ENCODE measurements at places on chromosomes 3 and 15.

DNA sequence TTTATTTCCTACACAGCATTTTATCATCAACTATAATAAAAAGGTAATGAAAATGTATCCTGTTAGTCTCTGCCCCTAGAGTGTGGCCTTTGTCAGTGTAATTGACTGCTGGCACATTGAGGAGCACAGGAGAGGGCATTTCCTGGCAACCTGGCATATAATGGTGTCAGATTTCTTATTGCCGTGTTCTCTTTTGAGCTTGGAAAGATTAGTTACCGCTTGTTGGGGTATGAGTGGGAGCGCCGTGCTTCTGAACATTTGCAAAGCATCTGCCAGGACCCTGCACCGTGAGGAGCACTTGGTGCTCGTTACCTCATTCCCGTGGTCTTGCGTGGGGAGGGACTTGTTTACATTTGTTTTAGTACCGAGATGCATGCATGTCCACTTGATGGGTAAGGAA lies 124.4 kb downstream of the PTPRG start:
- peak; percentile 74 for DNase-seq

GRCh38 chr3:58038675-58039292 lies 30.6 kb downstream of the FLNB start:
- no peak for DNase-seq

DNA sequence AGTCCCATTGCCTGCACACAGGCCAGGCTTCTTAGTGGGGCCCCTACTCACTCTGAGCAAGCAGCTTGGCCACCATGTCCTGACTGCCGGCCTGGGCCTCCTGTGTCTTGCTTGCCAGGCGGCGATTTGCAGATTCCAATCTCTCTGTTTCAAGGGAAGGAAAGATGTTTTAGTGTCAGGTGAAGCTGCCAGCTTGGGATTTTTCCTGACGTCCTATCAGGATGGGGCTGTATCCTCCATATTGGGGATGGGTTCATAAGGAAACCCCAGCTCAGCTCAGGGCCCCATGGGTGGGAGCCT lies 8.5 kb downstream of the AMOTL2 start:
- DNase-seq, result no peak

DNA sequence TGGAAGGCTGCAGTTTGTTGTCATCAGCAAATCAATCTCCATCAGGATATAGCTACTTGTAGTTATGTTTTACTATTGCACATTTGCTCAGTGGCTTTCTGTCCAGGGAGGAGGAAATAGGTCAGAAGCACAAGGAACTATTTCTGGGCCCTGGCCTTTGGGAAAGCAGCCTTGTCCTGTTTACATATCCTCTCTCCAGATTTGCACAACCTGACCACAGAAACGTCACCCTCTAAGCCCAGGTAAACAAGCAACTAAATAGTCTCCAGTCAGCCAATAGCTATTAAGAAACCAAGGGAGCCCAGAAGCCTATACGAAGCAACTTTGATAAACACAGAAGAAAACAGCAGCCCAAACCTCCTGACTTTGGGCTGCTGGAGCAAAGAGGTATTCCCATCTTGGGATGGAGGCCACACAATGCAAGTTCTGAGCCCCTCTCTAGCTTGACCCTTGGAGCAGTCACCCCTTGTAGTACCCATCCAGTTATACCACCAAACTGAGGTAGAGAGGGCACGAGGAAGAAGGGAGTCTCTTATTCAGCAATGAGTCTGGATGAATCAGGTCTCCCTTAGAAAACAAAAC lies 2.3 kb upstream of the FEM1B start:
- DNase-seq, result no peak

- no peak for DNase-seq
Measured at GRCh38 chr3:146164971-146165769, 4.2 kb upstream of the PLOD2 start.

DNA sequence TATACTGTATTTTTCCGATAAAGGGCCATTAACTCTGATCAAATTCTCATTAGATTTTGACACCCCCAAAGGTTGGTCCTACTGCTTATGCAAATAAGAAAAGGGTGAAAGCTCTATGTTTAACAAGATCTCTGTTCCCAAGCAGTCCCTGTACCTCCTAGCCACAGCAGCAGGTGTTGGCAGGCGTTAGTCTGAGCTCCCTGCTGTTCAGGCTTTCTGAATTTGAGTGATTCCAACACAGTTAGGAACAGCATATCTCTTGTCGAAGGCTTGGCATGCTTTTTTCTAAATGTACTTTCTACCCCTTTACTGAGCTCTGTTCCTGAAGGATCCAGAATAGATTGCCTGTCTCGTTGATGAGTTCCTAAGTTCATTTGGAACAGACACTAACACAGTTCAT lies 42.3 kb downstream of the MITF start:
- no peak for DNase-seq

DNA sequence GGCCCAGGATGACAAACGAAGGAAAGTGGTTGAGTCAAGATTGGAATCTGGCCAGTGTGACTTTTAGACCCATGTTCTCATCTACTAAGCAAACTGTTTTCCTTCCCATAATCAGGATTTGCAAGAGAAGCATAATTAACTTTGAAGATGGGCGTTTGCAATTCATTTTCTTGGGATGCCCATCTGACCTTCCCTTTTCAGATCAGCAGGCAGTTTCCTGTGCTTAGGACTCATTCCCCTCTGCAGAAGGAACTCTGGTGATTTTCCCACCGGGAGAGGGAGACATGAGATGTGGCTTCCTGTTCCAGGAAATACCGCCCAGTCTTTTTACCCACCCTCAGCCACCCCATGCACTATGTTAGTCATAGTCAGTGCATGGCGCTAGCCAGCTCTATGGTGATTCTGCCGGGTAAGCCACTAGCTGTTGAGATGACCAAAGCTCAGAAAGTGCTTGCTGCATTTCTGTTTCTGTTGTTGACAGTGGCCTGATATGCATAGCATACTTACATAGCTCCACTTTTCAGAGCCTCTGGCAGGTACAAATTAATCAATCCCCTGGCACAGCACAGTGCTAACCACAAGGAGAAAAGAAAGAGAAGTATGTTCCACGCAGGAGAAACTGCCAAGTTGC lies 129.4 kb downstream of the VGLL4 start:
- DNase-seq, result no peak

DNA sequence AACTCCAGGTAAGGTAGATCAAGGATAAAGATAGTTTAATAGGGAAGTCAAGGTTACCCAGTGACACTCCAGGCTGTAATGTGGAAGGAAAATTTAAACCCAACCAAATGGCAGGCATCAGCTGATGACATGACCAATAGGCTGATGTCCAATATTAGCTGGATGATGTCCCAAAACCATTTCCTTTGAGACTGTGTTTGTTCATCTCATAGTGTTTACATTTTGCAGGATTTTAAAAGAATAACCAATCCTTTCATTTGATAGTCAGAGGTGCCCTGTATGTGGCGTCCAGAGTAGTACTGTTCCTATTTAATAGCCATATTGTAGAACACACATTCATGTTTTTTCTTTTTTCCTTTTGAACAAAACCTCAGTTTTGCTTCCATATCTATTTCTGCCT lies 23.3 kb upstream of the TMEM158 start:
- DNase-seq, result no peak

- DNase-seq, result no peak
Measured at GRCh38 chr3:25821746-25822573, 32.1 kb downstream of the OXSM start.

DNA sequence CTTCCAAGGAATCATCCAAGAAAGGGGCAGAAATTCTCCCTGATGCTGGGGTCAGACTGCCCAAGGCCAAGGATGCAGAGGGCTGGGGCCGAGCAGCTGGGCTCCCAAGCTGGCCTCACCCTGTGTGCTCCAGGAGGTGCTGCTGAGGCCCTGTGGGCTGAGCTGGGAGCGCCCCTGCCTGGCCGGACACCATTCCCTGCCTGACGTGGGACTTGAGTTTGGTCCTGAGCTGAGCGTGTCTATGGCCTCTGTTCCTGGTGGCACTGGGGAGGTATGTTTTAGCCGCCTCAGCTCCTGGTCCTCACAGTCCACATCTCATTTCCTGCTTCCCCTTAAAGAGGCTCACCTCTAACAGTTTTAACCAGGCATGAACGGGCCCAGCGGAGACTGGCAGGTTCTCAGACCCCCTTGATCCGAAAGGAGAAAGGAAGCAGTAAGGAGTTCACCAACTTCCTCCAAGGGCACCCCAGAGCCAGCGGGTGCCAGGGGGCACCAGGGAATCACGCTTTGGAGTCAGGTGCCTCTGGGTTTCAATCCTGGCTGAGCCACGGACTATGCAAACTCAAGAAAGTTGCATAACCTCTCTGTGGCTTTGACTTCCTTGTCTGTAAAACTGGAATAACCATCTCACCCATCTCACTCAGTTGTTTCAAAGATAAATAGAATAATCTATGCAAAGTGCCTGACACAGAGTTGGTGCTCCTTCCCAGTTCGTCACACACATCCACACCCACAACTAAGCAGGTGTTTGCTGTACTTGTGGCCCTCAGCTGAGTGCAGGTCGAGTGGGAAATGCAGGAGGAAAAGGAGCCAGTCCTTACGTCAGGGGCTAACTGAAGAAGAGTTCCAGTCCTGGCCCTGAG lies 48.6 kb downstream of the SLC12A8 start:
- no peak for DNase-seq

DNA sequence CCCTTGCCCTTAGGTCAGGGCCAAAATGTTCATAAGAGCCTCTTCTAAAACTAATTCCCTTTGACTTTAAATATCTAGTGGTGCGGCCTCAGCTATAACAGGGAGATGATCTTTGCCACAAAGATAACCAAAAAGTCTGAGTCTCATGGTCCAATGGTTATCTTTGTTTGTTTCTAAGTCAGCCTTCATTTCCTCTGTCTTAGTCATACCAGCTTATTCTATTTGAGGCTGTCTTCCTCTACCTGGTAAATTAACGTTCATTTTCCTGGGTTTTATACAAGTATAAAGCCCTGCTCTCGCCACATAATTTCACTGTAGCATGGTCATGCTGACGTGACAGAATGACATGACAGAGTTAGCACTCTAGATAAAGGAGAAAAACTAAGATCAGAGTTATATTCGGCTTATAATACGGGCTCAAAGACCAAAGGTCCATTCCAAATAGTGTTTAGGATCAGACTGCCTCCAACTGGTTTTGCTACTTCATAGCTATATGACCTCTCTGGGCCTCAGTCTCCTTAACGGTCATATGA lies 18.4 kb downstream of the ZNF860 start:
- no peak for DNase-seq

Data from NCI-H1092 (cell line).